Stimulated activated CD4-positive, alpha-beta T cell treated with anti-CD3 and anti-CD28 coated beads, Interleukin-4, amount 100 ng/mL, for 48 hours (primary cell): ENCODE measurements at places on chromosomes 7 and 10.

DNA sequence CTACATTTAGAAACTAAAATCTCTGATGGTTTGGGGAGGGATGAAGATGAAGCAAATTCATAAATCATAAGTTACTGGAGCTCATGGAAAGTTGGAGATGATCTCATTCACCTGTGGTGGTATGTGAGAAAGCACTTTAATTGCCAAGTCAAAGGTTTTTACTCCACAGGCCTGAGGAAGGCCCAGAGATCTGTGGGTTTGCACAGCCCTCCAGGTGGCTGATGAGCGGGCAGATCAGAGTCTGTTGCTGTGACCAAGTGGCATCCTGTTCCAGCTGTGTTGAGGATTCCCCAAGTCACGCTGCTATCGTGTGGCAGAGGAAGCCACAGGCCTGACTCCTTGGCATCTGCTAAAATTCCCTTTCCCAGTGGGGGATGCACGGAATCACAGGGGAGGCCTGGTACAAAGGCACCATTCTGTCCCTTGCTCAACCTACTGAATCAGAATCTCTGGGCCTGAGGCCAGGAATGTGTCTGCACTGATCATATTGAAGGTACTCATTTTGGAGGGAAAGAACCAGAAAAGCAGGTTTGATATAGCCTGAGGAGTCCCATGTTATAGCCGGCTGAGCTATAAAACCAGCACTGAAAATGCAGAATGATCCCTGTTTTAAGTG lies 19.7 kb upstream of the DDC start:
- DNase-seq: no peak

DNA sequence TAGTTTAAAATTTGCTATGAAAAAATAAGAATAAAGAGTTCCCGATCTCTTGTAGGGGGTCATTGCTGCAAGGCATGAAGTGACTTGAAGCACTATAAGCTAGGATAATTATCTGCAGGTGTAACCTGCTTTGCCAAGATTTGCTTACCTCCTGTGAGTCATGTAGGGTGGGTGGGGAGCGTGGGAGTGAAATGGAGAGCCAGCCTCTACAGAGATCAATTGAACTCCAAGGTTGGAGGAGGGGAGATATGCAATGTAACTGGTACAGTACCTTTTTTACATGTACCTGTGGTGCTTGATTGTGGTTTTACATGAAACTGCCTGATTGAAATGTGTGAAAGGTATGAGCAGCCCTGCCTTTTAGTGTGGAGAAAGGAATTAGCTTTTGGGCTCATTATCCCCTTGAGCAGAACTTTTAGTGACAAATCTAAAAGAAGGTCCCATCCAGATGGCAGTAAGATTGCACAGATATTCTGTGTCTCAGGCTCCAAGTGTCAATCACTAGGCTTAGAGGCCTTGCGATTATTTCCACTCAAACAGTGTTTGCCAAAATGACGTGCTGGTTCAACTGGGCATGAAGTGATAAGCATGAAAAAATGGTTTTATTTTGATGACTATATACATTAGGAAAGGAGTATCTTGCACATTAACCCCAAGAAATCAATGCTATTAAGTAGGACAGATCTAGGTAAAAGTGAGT lies 138.6 kb upstream of the GRB10 start:
- no peak for DNase-seq

GRCh38 chr7:90092506-90092905 lies 61.8 kb upstream of the STEAP1 start:
- no peak for DNase-seq

GRCh38 chr7:27944643-27945042 lies 204.7 kb downstream of the TAX1BP1 start:
- no peak for DNase-seq

DNA sequence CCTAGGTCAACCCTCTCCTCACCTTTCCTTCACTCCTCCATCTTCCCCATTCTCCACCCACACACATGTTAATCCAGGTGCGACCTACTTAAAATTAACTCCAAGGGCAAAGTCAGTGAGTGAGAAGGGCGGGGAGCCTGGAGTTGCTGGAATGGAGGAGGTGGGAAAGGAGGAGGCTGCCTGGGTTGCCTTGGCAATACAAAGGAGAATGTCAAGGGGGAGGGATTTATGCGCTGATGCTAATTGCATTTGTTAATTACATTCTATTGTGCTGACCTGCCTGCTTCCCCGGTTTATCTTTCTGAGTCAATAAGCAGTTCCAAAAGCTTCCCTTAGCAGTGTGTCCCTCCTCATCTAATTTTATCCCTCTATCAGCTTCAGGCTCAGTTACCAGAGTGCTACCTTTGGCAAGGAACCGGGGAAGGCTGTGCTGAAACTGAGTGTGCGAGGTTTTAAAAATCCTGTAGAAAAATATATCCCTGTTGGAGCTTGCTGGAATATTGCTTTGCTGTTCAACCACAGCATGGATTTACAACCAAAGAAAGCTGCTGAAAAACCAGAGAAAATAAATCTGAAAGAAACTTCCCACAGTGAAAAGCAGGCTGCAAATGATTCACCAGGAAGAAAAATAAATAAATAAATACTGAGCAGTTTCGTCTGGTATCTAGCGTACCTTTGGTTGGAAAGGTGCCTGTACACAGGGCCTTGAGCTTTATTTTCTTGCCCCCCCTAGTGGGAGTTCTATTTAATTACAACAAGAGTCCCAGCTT lies 113.2 kb upstream of the DGKB start:
- no peak for DNase-seq

DNA sequence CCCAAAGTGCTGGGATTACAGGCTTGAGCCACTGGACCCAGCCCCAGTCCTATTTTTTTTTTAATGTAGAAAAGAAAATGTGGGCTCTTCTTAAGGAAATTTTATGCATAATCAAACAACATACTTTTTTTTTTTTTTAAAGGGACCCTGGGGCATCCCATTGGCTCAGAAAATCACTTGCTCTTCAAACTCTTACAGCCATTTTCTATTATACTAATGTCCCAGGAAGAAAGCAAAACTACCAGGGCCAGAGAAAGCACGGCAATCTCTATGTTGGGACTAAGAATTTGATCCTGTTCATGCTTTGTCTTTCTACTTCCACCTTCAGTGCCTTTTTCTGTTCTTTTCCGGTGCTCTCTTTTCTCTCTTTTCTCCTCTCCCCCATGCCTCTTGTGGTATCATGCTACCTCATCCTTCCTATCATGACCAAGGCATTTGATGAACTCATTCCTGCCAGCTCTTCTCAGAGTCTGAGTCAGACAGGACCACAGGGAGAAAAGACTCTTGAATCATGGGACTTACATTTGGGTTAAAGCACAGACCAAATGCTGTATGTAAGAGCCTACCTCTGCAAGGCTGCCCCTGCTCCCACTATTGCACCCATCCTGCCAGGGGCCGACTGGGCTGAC lies 76.4 kb upstream of the CCNY start:
- DNase-seq: no peak

DNA sequence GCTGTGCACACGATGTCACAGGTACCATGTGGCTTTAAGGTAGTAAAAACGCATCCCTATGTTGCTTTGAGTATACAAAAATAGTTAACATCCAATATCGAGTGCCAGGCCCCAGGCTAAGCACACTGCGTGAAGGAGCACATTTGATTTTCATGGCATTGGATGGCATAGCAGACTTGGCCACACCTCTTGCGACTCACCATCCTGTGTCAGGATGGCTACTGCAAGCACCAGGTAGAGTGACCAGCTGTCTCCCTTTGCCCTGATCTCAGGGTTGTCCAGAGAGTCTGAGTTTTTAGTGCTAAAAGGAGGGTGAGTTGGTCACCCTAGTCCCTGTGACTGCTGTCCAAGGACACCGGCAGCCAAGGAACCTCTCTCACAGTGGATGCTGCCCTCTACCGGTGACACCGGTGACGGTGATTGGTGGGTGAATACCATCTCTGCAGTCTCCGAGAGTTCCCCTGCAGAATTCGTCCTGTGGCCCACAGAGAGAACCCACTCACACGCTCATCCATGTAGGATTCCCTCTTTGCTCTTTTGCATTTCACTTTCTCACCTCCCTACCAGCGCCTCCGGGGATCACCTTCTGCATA lies 76.1 kb downstream of the BICC1 start:
- no peak for DNase-seq

DNA sequence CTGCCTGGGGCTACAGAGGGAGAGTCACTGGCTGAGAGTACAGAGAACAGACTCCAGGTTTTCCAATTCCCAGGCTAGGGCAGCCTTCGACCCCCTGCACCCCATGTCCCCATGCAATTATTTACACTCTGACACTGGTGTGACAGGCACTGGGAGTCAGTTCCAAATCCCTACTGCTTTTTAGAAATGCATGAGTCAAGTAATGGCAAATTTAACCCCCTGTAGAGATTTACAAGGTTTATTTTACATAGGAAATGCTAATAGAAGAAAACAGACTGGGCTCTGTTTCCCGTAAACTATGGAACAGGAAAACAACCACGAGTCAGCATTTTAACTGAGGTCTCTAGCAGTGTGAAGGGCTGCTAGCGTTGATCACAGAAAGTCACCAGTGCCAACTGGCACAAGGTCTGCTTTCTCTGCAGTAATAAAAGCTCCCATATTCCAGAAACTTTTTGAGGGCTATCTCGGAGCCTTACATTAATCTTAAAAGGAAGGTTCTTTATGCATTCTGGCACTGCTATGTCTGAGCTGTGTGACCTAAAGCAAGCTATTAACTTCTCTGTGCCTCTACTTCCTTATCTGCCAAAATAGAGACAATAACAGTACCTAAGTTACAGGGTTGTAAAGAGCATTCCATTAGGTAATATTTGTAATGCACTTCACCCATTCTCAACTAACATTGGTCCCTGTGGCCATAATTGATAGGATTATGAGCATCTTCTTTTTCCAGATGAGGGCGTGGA lies 28.2 kb downstream of the NOD1 start:
- DNase-seq: no peak

DNA sequence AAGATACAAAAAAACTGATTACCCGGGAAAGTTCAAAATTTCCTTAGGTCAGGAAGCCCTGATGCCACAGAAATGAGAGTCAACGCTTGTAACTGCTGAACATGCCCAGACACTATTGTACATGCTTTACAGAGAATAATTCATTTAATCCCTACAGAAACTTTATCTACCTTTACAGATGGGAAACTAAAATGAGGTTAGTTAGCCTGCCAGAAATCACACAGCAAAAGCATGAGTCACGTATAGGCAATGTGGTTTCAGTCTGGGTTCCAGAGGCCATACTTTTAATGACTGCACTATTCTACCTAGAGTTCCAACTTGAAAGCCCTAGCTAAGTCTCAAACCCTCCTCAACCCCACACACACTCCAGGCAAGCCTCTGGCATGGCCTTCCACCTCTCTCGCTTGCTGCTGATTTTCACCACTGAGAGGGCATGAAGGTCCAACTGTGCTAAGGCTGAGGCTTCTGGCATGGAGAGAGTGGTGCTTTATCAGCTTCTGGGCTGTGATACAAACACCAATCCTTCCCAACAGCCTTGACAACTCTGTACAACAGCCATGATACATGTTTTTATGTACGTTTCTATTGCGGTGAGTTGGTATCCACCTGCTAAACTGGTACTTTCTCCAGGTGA lies 1011.2 kb upstream of the GHITM start:
- no peak for DNase-seq

DNA sequence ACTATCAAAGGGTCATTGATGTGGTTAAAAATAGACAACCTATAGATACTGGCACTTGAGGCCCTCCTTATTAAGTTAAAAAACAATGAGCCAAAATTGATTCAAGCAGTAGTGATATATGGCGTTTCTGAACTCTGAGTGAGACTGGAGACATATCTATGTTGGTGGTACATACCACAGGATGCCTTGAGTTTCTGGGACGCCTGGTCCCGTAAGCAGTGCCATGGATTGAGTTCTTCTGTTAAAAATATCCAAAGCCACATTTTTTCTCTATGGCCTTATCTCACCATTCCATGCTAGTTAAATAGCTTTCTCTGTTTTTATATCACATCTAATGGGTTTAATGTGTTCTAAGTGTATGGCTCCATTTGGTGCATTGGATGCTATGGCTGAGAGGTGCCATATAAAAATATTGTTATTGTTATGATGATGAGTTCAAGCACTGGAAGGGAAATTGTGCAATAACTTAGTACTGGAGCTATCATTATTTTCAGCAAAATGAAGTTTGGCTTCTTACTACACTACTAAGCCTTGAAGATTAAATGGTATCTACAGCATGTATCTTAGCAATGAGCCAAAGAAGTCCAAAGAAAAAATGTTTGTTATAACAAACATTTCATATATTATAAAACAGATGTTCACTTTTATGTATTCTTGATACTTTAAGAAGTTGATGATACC lies 713.9 kb downstream of the SUGCT start:
- DNase-seq: no peak

DNA sequence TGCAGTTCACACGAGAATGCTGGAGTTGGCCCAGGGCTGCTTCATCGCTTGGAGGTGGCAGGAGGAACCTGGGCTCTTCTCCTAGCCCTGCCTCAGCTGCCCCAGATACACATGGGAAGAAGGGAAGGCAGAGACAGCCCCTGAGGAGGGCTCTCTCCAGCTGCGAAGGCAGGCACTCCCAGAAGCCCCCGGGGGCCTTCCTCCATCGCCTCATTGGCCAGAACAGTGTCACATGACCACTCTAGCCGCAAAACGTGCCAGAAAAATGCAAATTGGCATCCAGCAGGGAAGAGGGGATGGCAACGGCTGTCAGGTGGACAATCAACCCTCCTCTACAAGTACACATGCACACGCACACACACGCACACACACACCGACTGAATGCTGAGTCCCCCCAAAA lies 217.8 kb upstream of the FRMD4A start:
- DNase-seq: no peak

DNA sequence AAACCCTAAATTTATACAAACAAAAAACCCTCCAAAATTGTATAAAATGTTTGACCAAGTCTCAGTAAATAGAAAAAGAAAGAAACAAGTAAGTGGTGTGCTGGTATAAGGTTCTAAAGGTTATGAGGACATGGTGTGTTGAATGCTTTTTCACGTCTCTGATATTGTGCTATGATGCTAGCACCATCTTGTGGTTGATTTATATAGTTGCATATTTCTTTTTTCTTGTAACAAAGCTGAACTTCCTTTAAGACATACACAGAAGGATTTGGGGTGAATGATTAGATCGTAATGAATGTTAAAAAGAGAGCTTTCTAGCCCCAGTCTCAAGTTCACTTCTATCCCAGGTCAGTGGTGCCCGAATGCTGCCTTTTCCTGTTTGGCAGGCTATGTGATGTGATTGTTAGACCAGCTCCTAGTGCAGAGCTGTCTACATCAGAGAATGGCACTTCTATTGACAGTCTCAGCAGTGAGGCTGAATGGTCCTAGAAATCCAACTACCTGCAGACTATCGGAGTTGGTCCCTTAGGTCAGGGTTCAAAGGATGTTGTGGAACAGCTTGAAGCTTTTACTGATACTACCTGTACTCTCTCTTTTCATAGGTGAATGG lies 25.0 kb downstream of the VTI1A start:
- DNase-seq: no peak
